ENCODE measurements at places on chromosomes 3 and 15.

DNA sequence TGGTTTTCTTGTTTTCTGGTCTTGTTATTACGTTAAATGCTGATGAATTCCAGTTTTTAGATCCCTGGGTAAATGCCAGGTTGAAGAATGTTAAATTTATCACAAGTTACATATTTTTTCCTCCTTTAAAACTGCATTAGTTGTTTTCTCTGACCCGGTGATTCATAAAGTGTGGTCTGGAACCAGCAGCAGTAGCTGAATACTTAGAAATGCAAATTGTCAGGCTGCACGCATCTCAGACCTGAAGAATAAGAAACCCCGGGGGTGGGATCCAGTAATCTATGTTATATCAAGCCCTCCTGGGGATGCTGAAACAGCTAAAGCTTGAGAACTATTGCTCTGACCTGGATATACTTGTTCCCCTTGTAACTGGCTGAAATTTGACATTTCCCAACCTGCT, 69.1 kb downstream of the PEX5L start:
- no peak for DNase-seq

DNA sequence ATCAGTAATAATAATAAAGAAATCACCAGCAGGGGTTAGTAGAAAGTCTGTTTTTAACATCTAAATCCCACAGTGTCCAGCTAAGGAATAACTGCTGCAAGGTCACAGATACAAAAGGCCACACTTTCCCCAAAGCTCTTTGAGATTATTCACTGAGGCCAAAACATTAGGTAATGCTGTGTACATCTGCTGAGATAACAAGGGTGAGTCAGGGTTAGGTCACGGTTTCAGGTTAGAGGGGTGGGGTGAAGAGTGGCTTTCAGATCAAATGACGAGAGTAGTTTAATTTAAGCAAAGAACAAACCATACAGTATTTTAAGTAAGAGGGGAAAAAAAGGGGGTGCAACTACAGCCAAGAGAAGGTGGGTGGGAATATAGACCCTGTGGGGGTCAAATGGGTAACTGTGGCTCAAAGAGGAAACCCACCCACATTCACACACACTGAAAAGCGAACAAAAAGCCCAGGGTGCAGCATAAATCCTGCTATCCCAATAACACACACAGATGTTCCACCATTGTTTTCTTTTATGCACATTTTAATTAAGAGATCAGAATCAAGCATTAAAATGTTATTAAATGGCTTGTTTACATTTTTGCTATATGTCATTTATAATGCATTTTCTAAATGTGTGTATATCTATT, 412.9 kb downstream of the TIGIT start:
- peak; percentile 88 for DNase-seq

GRCh38 chr3:34033839-34034238, 235.4 kb downstream of the PDCD6IP start:
- DNase-seq: no peak

DNA sequence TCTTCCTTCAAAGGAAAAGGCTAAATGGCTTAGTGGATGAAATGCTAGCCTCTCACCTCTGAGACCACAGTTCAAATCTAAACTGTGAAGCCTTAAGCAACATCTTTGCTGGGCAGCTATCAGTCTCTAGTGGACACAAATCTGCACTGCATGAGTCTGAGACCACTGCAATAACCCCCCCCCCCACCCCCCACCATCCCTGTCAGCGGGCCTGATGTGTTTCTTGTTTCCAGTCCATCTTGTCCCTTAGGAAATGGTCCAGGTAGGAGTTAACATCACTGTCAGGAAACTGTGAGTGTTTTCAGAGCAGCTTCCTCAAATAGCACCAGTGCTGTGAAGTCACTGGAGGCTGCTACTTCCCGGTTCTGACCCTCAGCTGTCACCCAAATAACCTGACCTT, 140.6 kb upstream of the TMCO5A start:
- DNase-seq: no peak

DNA sequence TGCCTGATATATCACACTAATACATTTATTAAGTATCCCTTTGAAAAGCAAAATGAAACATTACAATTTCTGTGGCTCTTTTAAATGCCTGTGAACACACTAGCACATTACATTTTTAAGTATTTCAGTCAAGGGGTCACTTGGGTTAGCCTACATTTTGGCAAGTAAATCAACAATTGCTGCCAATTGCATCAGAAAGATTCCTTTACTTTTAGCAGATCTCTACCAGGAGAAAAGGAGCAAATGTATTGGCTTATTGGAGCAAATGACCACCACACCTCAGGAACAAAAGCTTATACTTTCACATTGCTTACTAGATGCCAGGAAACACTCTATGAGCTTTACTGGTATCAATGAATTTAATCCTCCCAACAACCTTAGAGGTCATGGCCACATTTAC, 947.1 kb downstream of the FHIT start:
- DNase-seq: peak; percentile 9

GRCh38 chr3:158509891-158510290, 61.1 kb upstream of the MLF1 start:
- no peak for DNase-seq
